ENCODE measurements at places on chromosomes 12 and 14.

DNA sequence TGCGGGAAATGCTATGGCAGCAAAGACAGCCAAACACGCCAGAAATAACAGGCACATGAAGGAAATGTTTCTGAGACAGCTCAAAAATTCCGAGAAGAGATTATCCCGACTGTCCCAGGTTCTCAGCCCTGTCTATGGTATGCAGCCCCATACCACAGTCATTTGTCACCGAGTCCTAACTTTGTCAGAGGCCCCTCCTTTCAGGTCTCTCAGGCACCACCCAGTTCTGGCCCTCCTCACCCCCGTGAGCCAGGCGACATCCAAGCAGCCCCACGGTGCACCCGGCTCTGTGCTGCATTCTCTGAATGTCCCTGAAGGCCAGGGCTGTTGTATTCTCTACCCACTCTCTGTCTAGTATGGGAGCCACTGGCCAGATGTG, 24.0 kb downstream of the SSH1 start:
- no peak for DNase-seq

DNA sequence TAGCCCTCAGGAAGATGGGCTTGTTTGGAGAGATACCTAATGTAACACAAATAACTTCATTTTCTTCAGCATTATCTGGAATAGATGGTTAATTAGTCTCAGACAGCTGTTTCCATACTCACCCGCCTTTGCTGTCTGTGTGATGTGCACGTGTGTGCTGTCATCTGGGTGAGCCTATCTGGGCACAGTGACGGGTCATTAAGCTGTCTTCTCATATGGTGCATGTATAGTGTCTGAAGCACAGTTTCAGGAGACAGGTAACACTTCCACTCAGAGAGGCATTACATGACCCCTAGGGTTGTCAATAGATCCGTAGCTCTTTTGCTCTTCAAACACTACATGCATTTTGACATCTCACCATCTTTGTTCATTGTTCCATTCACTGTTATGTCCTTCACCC, 493.3 kb downstream of the APAF1 start:
- DNase-seq = no peak

GRCh38 chr12:242496-242895, 20.1 kb downstream of the SLC6A13 start:
- no peak for DNase-seq

GRCh38 chr14:75835156-75835725, 146.6 kb downstream of the TGFB3 start:
- no peak for DNase-seq

- no peak for DNase-seq
Observed at GRCh38 chr14:79328863-79329262, 882.4 kb downstream of the DIO2 start.

DNA sequence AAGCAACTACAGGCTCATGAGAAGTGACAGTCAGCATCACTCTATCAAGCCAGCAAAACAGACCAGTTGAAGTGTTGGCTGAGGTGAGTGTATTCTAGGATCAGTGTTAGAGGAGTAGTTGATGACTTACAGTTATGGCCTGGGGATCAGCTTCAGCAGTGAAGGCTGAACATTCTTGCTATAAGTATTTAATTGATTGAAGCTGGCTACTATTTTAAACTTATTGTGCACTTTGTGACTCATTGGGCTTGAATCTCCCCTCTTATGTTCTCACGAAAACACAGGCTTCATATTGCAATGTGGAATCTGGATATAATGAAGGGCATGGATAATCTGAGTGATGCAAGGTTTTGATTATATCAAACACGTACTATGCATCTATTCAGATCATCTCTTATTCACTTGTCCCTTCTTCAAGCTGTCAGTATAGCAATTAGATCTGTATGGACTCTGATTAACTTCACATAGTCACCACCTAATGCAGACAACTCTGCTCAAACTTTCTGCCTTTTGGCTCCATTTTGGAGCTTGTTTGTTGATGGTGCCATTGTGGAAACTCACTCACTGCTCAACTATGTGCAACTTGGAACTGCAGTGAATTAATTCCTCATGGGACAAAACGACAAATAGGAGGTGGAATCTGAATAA, 309.2 kb downstream of the SLC16A7 start:
- DNase-seq = no peak
